Smooth muscle cell of trachea (primary cell): ENCODE measurements at places on chromosomes 3 and 15. TPM values are rescaled to one million over a fixed set of nuclear protein-coding genes. Genes with fewer than 3 reads are reported as not detected.

Gene C3orf62
- 1.3 and 2.3 TPM in 2 replicates for total RNA-seq

Gene KBTBD12
- total RNA-seq = not detected in 2 replicates

Gene GOLGA8N
- 5.2 and 13.7 TPM in 2 replicates for total RNA-seq

Gene NISCH
- 76.1 and 104 TPM in 2 replicates for total RNA-seq

Gene LIPH
- total RNA-seq = not detected in 2 replicates

Gene COL6A5
- not detected in 2 replicates for total RNA-seq

Gene RLBP1
- total RNA-seq = not detected in 2 replicates

Gene ACSBG1
- total RNA-seq = under 0.01 TPM in 1 of 2 replicates, not detected in the other

Gene SKOR1
- total RNA-seq = 0.15 and 0.17 TPM in 2 replicates
